Stimulated activated CD4-positive, alpha-beta T cell treated with anti-CD3 and anti-CD28 coated beads, TNF-alpha, amount 100 ng/mL, for 48 hours (primary cell): ENCODE measurements at places on chromosomes 3 and 15.

DNA sequence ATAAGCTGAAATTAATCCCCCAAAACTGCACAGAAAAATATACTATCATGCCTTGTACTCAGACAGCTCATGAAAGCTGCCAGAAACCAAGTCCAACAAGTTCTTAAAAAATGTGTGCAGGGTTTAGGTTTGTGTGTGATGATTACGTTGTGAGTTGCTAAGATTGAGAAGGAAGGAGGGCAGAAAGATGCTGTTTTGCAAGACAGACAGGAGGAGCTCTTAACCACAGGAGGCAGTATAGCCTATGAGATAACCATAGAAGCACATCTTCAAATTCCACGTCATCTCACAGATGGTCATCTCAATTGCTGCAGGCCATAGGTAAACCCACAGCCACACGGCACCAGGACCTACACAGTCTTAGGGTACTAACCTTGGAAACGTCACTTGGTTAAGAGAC lies 191.9 kb downstream of the STT3B start:
- no peak for DNase-seq

DNA sequence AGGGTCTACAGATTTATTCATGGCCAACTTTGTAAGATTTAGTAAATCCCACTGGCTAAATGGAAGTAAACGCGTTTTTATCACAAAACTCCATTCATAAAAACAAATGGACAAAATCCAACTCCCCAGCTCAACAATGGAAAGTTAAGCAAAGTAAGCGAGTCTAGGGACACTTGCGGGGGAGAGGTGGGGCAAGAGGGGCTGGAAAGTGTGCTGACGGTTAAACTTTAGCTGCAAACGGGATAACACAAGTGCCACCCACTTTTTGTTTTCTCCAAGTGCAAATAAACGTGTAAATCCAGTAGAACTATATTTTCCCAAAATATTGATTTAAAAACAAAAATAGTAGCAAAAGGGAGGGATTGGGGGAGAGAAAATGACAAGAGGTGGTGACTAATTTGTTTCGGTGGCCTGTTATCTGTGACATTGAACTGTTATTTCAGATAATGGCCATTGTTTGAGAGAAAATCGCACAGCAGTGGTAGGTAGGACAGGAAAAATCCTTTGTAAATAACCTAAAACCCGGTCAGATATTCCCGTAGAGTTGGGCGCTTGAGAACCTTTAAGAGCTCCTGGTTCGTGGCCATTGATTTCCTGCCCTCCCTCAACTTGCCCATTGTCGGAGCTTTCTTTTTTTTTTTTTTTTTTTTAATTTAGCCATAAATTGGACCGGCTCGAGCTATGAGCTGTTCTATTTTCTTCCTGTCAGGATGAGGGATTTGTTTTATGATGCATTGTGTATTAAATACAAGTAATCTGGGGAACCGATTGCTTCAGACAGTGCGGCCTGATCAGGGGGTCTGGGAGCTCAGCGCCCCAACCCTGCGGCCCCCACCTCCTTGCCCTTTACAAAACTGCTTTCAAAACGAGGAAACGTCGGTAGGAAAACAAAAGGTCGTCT lies 514.8 kb downstream of the MECOM start:
- no peak for DNase-seq

DNA sequence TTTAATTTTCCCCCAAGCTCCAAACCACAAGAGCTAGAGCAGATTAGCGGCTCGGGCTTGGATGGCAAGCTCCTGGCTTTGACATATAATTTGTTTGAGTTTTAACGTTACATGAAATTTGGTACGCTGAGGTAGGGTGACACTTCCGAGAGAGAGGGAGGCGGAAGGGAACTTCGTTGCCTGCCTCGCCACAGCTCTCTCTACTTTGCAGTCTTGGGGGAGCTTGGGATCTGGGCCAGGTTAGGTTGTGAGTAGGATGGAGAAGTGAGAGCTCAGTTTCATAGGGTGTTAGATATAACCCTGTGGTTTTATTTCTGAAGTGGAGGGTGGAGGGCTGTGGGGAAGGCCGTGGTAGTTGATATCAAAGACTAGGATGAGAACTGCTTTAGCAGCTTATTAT lies 39.7 kb downstream of the LRTM1 start:
- no peak for DNase-seq

DNA sequence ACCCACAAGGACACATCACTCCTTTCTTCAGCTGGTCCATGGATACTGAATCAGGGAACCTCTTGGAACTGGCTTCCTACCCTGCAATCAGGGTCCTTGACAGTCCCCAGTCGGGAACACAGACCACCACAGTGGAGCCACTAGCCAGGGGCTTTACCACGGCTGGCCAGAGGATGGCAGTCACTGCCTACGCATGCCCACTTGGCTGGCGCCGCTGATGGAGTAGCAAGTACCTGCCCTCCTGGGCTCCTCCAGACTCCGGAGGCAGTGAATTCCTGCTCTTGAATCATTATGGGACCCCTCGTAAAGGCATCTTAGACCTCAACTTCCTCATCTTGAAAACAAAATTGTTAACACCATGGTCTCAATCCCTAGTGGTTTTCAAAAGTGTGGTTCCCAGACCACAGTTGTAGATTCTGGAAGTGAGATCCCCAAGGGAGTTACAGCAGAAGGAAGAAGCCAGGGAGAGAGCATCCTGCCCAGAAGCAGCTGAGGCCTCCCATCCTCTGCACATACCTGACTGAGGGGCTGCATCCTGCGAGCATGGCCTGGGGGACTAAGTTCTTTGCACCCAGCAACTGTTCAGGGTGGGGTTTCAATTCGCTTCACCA lies 9.1 kb upstream of the SKIC8 start:
- DNase-seq, result peak; percentile 44

DNA sequence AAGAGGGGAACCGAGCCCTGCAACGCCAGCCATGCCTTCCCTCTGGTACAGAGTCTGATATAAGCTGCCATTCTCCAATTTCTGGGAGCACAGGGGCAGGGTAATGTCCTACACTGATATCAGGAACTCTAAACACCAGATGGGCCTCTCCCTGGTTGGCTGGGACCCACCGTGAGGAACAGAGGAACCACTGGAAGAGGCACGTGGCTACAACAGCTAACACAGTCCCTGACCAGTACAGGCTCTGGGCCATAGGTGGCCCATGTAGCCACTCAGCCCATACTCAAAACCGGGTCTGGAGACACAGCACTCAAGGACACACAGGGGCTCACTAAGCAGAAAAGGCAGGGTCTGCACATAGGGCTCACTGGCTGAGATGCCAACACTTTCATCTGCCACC lies 13.9 kb downstream of the NUP210 start:
- no peak for DNase-seq

DNA sequence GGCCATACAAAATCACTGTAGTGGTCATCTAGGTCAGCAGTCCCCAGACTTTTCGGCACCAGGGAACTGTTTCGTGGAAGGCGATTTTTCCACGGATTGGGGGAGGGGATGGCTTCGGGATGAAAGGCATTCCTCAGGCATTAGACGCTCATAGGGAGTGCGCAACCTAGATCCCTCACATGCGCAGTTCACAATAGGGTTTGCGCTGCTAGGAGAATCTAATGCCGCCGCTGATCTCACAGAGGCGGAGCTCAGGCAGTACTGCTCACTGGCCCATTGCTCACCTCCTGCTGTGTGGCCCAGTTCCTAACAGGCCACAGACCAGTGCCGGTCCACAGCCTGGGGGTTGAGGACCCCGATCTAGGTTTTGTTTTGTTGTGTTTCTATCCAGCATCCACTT lies 200.1 kb downstream of the SLC9A9 start:
- no peak for DNase-seq

GRCh38 chr3:158249183-158249582 lies 139.3 kb downstream of the RSRC1 start:
- DNase-seq, result no peak

- DNase-seq, result no peak
These were observed 36.1 kb upstream of the PLSCR5 start for GRCh38 chr3:146640955-146641867.

GRCh38 chr15:25844981-25845680 lies 18.0 kb downstream of the ATP10A start:
- no peak for DNase-seq

DNA sequence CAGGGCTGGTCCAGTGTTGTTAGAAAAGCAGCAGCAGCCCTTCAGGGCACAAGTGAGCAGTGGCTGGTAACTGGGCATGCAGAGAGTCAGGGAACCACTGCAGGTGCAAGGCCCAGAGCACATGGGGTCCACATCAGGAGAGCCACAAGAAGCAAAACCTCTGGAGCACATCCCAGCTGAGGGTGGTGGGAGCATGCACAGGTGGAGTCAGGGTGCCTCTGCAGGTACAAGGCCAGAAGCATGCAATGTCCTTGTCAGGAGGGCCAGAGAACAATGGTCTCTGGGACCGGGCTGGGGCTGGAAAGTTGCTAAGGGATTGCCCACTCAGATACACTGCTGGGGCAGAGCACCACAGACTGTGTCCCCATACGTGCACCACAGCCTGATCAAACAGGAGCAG lies 226.1 kb upstream of the UBE2E2 start:
- DNase-seq, result no peak

- DNase-seq, result no peak
These were observed 109.0 kb upstream of the MANF start for GRCh38 chr3:51276046-51276445.

- no peak for DNase-seq
These were observed 55.6 kb upstream of the ICE2 start for GRCh38 chr15:60534546-60534945.

- no peak for DNase-seq
These were observed 11.5 kb downstream of the ZIC4 start for GRCh38 chr3:147394884-147395225.

DNA sequence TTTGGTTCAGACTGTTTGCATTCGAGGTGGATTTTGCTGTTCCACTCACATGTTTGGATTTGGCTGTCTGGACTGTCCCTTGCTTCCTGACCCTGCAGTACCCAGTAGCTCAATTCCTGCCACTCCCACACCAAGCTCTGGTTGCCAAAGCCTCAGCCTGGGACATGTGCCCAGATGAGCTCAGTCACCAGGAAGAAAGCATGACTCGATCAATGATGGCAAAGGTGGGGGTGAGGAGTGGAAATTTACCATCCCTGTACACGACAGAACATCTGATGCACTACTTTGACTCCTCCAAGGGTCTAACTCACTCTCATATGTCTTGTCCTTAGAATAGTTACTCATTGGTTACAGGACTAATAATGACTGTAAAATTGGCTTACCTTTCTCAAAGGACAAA lies 45.2 kb downstream of the ZNF385D start:
- DNase-seq, result no peak

DNA sequence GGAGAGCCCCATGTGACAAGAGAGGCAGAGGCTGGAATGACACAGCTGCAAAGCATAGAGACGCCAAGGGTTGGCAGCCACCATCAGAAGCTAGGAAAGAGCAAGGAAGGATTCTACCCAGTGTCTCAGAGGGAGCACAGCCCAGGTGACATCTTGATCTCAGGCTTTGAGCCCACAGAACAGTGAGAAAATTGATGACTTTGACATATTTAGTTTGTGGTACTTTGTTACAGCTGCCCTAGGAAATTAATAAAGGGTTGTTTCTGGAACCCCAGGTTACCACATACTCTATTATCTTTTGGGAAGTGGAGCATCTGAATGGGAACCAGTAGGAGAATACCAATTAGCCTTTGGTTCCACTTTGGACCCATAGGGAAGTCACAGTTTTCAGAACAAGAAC lies 231.7 kb downstream of the ZNF621 start:
- no peak for DNase-seq

- DNase-seq, result no peak
These were observed 164.7 kb downstream of the SQOR start for GRCh38 chr15:45799508-45799907.

DNA sequence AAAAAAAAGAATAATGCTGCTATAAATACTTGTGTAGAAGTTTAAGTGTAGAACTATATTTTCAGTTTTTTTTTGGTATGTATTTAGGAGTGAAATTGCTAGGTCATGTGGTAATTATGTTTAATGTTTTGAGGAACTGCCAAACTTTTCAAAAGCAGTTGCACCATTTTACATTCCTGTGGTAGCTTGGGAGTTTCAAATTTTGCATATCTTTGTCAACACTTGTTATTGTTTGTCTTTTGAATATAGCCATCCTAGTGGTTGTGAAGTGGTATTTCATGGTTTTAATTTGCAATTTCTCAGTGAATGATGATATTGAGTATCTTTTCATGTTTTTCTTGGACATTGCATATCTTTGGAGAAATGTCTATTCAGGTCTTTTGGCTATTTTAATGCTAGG lies 30.4 kb downstream of the SKIL start:
- no peak for DNase-seq

GRCh38 chr3:170726976-170727661 lies 141.2 kb upstream of the SLC7A14 start:
- no peak for DNase-seq

DNA sequence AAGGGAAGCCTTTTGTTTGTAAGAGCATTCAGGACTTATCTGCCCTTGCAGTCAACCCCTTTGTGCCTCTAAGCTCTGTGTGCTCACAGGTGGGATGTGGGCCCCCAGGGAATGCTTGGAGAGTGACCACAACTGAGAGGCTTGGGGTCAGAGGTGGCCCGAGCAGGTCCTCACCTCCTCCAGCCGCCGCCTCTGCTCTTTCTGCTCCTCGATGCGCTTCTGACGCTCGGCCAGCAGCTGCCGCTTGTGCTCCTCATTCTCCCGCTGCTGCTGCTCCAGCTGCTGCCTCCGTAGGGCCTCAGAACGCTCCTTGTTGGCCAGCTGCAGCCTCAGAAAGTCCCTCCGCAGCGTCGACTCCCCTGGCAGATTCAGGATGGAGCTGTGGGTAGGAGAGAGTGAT lies 130.8 kb upstream of the SLC2A2 start:
- DNase-seq, result no peak

DNA sequence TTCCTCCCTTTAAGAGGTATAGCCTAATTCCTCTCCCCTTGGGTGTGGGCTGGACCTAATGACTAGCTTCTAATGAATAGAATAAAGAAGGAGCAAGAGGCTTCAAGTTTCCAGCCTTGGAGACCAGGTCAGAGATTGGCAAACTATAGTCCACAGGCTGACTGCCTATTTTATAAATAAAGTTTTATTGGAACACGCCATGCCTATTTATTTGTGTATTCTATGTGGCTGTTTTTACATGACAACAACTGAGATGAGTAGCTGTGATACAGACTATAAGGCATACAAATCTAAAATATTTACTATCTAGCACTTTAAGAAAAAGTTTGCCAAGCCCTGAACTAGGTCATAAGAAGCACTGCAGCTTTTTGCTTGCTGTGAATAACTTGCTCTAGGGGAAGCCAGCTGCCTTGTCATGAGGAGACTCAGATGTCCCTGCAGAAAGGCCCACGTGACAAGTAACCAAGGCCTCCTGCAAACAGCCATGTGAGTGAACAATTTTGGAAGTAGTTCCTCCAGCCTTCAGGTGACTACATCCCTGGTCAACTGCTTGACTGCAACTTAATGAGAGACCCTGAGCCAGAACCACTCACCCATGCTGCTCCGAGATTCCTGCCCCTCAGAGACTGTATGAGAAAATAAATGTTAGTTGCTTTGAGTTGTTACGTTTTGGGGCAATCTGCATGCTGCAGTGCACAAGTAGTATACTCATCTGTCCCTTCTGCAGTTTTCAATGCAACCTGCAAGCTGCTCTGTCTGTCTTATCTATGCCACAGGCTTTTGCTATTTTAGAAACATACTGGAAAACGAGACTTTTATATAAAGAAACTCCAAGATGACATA lies 21.1 kb upstream of the MAP3K13 start:
- no peak for DNase-seq
